Cardiac muscle cell (in vitro differentiated cells and primary cell): ENCODE measurements at places on chromosomes 2 and 18.

DNA sequence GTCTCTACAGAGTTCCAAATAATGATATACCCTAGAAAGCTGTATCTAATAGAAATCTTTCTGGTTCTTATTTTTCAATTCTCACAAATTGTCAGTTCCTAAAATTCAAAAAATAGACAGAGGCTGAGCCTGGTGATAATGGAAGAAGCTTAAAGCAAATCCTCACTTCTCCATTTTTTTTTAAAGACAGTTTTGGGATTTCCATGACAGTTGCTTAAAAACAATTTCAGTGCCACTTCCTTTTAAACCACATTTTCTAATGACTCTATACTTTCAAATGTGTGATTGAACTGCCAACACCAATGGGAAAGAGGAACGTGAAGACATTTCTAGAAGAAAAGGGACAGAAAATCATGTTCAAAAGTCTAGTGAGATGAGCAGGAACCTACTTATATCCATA lies 4.0 kb downstream of the GKN2 start:
- no peak for DNase-seq

- DNase-seq, result no peak
Measured at GRCh38 chr2:30336084-30336483, 104.8 kb downstream of the LBH start.

GRCh38 chr18:75544051-75544481 lies 116.6 kb upstream of the SMIM21 start:
- peak; percentile 33 for DNase-seq

DNA sequence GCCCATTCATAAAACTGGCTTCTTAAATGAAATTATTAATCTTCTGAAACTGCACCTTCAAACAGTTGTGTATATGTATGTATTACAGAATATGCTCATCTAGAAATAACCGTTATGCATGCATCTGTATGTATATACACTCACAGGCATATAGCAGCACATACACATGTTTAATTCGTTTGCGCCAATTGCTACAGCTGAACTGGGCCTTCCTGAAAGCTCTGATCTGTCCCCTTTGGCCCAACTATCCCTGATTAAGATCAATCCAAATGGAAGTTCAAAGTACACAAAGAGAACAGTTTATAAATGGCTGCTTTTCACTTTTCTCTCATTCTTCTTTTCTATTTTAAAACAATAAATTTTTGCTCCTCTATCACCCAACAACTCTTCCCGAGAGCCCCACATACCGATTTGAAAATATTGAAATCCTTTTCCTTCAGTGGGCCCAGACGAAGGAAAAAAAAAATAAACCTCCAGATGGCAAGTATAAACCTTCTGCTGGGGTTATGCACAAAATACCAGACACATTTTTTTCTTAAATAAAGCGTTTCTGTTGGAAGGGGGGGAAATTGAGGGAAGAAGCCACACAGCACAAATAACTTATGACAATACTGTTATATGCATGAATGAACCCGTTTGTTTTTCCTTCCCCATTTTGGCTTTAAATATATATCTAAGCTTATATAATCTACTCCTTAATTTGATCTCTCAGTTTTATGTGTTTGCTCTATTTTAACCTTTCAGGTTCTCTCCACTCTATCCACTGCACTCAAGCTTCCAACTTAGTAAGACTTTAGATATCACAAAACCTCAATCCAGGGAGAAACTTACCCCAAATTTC lies 267.3 kb downstream of the TCF4 start:
- no peak for DNase-seq

- no peak for DNase-seq
Measured at GRCh38 chr2:235722869-235723268, 229.0 kb downstream of the AGAP1 start.

DNA sequence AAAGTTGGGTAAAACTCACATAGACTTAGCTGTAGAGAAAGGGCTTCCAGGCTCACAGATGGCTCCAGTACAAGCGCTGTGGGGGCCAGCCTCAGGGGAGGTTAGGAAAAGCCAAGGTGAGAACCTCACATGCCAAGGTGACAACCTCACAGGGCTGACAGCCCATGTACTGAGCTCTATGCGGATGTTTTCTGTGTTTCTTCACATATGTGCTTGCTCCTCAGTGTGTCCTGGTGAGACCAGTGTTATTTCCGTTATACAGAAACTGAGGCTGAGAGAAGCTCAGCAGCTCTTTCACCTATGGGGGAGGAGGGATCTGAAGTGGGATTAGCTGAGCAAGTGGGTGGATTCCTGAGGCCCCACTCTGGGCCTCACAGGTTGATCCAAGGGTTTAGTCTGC lies 67.3 kb downstream of the INPP4A start:
- no peak for DNase-seq

DNA sequence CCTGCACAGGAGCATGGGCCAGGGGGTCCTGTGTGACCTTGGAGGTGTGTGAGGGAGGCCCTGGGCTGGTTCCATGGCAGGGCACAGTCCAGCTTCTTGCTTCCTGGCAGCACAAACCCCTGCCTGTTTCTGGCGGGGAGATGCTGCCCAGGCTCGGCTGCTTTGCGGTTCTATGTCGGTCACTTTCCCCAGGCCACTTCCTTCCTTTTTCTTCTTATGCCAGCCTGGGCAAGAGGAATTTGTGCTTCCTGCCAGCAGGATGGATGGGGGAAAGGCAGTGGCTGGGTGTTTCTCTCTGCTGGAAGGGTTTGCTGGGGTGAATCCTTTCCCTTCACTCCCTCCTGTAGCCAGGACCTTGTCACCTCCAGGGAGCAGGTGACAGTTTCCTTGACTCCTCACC lies 24.3 kb downstream of the ASAP2 start:
- no peak for DNase-seq

GRCh38 chr2:176421297-176422050 lies 152.2 kb downstream of the MTX2 start:
- no peak for DNase-seq

DNA sequence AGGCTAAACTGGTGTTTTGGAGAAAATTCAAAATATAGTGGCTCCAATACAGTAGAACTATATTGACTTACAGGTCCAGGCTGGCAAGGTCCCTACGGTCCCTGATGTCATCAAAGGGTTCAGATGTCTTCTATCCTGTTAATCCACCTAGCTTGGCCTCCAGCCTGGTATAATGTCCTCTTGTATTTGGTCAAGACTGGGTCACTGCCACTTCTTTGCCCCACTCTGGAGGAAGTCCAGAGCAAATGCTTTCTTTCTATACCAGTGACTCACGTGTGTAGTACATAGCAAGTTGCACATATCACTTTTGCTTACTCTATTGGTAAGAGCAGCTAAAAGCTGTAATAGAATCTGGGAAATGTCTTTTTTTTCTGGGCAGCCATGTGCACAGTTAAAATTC lies 80.8 kb downstream of the LCLAT1 start:
- no peak for DNase-seq

- peak; percentile 52 for DNase-seq
Measured at GRCh38 chr2:45241061-45241561, 231.9 kb upstream of the SIX2 start.

- peak; percentile 41 for DNase-seq
Measured at GRCh38 chr2:13006426-13006825, 289.7 kb downstream of the TRIB2 start.

- peak; percentile 67 for DNase-seq
Measured at GRCh38 chr18:12076424-12077140, 17.1 kb upstream of the ANKRD62 start.

- DNase-seq, result no peak
Measured at GRCh38 chr2:220695397-220696279, 876.5 kb downstream of the EPHA4 start.

GRCh38 chr18:55390898-55391297 lies 197.1 kb downstream of the TCF4 start:
- DNase-seq, result no peak

DNA sequence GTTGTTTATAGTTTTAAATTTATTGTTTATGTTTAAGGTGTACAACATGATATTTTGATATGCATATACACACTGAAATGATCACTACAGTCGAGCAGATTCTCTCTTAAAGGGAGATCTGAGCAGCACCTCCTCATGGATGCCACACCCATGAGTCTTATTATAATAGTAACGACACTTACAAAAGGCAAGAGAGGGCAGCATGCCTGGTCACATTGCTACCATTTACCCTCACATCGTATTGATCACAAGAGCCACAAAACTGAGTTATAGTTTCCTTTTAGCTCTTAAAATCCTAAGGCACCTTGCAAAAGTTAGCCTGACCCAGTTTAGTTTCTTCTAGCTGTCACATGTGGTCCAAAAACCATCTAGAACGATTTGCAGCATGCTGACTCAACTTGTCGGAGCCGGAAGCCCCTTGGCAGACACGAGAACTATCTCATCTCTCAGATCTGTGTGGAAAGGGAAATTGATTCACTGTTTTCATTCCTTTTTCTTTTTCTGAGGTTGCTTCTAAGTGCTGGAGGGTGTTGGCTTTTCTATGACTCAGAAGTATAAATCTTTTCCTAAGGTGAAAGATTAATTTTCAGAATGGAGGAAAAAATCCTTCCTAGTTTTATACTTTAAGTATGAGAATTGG lies 85.3 kb downstream of the CDC42EP3 start:
- no peak for DNase-seq

DNA sequence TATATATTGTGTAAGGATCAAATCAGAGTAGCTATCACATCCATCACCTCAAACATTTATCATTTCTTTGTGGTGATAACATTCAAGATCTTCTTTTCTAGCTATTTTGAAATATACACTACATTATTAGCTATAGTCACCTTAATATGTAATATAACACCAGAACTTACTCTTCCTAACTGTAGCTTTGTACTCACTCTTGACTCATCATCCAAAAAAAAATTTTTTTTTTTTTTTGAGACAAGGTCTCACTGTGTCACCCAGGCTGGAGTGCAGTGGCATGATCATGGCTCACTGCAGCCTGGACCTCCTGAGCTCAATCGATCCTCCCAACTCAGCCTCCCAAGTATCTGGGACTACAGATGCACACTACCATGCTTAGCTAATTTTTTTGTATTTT lies 153.3 kb downstream of the EML6 start:
- no peak for DNase-seq

DNA sequence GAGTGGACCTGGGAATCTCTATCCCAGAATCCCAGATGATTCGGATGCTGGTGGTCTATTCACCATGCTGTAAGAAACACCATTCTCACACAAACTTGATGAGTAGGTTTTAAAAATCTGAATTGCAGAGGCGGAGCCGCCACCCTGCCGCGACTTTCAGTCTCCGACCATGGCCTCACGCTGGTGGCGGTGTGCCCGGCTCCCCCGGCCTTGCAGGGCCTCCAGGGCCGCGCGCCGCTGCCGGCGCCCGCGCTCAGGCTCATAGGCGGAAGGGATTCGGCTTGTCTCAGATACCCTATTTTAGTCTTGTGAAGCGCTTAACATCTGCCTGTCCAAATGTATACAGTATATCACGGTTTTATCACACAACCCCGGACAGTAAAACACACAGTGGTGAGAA lies 2.6 kb upstream of the PPM1B start:
- DNase-seq, result no peak

GRCh38 chr2:237669628-237670392 lies 42.4 kb downstream of the LRRFIP1 start:
- DNase-seq, result peak; percentile 99

DNA sequence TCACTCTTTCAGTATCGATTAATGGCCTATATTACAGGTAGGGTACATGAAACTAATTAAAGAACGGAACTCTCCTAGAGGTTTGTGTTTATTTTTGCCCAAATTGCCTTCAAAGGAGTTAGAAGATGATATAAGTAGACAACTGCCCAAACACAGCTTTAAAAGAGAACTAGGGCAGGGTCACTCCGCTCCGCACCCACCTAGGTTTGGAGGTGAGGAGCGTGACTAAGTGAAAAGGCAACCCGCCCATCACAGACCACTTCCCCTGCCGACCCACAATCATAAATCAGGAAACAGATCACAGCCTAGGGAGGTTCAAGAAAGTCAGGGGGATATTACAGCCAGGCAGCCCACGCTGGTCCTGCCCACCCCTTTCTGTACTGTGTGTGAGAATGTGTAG lies 166.7 kb downstream of the C1D start:
- DNase-seq, result no peak

DNA sequence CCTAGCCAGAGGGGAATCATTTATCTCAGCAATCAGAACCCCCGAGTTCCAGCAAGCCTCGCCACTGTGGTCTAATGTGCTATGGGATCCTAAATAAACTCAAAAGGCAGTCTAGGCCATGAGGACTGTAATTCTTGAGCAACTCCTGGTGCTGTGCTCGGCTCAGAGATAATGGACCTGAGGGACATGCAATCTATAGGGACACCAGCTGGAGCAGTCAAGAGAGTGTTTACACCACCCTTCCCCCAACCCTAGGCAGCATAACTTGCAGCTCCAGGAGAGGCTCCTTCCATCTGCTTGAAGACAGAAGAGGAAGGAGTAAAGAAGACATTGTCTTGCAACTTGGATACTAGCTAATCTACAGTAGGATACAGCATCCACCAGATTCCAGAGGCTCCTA lies 225.5 kb upstream of the KLHL14 start:
- DNase-seq, result no peak

- DNase-seq, result no peak
Measured at GRCh38 chr2:38982498-38982897, 92.8 kb downstream of the ARHGEF33 start.

DNA sequence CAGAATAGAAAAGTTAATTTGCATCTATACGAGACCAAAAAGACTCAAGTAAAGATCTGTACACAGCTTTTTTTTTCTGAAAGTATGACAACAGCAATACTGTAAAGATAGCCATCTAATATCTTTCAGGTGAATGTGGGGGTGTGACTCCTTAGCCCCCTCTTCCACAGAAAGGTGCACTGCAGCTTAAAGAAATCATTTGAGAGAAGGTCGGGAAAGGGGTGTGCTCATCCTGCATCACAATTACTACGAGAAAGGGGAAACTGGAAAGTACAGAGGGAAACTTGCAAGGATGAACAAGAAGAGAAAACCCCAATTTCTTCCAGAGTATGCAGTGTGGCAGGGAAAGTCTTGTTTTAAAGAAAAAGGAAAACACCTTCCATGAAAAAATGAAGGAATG lies 255.6 kb downstream of the CCDC178 start:
- no peak for DNase-seq

GRCh38 chr18:62509779-62510178 lies 13.0 kb upstream of the ZCCHC2 start:
- DNase-seq, result no peak
